Tibial nerve (tissue), 4 donors: ENCODE measurements at places on chromosomes 5 and 9. TPM values are rescaled to one million over a fixed set of nuclear protein-coding genes. Genes with fewer than 3 reads are reported as not detected.

- DNase-seq = no peak
These were observed 15.2 kb upstream of the TNIP1 start for GRCh38 chr5:151096001-151096373.

- no peak for DNase-seq
These were observed 231.4 kb downstream of the PDE4D start for GRCh38 chr5:59661954-59662615.

GRCh38 chr5:56251440-56251839 is 18.3 kb upstream of the ANKRD55 start:
- DNase-seq = no peak

IL3 gene
- not detected for total RNA-seq
